ENCODE measurements at places on chromosomes 2 and 18.

DNA sequence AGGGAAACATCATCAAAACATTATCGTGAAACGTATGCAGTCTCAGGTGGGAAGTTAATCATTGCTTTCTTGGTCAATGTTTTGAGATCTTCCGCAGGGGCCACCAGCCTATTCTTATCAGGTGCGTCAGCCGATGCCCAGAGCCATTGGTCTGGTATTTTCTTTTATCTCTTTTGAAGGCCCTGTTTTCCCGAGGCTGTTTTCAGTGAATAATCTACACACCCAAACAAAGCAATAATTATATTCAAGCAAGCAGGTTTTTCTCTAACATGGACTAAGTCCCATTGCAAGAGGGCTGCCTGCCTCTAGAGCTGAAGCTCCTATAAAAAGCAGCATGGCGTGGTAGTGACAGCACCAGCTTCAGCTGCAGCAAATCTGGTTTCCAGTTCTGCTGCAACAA is 430.0 kb upstream of the ID2 start:
- no peak for DNase-seq

- peak; percentile 72 for DNase-seq
Measured at GRCh38 chr2:105744091-105744908, 412 bp upstream of the NCK2 start.

DNA sequence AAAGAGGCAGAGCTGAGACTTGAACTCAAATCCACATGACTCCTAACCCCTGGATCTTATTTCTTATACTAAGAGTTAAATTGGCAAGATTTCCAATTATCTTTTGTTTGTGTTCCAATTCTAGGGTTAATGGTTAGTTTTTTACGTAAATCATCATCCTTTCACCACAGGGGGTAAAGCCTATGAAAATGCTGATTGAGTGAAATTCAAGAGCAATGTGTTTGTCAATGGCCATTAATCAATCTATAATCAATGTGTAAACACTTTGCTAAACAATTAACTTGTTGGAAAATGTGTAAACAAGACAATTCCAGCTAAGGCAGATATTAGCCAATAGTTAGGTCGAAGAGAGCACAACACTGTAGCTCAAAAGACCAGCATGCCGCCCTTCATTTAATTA is 376.5 kb upstream of the ACVR2A start:
- DNase-seq: no peak

DNA sequence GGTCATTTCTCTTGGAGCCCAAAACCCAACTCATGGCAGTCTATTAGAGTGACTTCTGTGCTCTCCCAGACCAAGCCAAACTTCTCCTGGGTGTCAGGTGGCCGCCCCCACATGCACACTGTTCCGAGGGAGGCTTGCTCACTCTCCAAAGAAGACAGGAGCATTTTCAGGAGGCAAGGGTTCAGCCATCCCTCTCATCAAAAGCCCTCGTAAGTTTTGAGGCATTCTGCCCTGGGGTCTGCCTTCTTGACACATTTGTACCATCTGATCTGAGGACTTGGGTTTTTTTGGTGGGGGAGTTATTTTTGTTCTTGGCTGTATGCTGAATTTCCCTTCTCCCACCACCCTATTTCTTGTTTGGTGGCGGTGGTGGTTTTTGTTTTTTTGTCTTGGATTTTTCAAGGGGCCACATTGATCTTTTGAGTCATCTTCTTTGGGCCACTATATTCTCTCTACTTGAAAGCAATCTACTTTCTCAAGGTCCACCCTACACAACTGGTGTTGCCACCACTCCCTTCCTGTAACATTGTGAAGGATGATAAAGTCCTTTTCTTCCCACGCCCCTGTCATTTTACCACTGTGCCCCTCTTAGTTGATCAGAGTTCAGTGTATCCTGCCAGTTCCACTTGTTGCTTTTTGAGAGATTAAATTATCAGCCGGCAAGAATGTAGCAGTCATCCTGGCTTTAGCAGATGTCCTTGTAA is 255.8 kb downstream of the CYP26B1 start:
- DNase-seq: no peak

- no peak for DNase-seq
Measured at GRCh38 chr2:50838316-50838715, 193.6 kb downstream of the NRXN1 start.

GRCh38 chr2:73969356-73969755 is 15.4 kb upstream of the TET3 start:
- no peak for DNase-seq

GRCh38 chr2:128735296-128735960 is 416.8 kb upstream of the HS6ST1 start:
- no peak for DNase-seq

GRCh38 chr2:225140723-225141122 is 98.5 kb upstream of the DOCK10 start:
- DNase-seq: no peak

GRCh38 chr18:25365242-25365641 is 13.3 kb upstream of the ZNF521 start:
- DNase-seq: no peak

DNA sequence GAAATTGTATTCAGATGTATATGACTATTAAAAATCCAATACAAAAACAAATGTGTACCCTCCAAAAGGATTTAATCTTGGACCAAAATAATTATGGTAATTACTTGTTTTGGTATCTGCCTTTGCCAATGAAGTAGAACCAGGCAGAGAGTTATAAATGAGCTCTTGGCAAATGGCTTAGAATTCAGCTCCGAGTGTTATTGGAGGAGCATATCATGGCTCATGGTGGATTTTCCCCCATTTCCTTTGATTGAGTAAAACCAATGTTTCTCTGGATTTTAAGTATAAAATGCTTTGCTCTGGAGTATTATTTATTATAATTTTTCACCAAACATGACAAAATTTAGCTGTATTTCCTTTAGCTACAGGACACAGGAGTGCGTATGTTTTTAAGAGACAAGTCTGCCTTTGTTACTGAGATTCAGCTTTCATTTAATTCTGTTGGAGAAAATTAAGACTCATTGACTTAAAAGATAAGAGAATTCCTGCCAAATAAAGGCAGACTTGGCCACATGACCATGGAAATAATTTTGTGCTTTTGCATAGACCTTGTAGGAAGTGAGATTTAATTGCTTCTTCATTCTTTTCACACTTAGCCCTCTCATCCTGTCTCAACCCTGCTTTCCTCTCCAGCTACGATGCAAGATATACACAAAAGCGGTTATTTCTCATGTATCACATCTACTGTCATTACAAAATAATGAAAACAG is 281.0 kb upstream of the SOX11 start:
- no peak for DNase-seq

- no peak for DNase-seq
Measured at GRCh38 chr18:7743256-7743655, 176.1 kb downstream of the PTPRM start.

GRCh38 chr2:109201465-109202327 is 72.7 kb downstream of the SH3RF3 start:
- no peak for DNase-seq

DNA sequence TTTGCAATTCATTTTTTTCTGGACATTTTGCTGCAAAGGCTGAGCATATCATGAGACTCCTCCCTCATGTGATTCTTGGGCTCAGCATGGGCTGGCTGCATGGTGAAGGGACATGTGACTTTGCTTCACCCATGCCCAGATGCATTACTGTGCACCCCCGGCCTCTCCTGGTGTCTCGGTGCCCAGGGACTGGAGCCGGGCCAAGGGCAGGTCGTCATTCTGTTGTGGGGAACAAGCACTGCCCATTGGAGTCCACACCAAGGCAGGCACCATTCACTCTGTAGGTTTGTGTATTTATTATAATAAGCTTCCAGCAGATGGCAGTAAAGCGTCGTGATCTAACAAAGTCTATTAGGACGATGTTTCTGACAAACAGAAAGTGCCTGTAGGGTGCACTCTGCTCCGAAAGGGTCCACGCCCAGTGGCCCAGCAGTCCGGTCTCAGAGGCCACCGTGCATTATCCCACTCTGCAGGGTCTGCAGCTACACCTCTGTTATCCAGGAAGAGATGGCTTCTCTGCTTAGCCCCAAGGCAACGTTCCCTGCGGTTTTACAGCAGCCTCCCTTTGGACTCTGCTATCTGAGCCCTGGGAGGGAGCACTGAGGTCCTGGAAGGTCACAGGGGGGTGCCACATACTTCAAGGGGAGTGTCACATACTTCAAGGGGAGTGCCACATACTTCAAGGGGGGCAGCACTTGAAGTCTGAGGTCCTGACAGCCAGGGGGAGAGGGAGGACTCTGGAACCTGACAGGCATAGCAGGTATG is 219.6 kb downstream of the TSN start:
- DNase-seq: peak; percentile 75

DNA sequence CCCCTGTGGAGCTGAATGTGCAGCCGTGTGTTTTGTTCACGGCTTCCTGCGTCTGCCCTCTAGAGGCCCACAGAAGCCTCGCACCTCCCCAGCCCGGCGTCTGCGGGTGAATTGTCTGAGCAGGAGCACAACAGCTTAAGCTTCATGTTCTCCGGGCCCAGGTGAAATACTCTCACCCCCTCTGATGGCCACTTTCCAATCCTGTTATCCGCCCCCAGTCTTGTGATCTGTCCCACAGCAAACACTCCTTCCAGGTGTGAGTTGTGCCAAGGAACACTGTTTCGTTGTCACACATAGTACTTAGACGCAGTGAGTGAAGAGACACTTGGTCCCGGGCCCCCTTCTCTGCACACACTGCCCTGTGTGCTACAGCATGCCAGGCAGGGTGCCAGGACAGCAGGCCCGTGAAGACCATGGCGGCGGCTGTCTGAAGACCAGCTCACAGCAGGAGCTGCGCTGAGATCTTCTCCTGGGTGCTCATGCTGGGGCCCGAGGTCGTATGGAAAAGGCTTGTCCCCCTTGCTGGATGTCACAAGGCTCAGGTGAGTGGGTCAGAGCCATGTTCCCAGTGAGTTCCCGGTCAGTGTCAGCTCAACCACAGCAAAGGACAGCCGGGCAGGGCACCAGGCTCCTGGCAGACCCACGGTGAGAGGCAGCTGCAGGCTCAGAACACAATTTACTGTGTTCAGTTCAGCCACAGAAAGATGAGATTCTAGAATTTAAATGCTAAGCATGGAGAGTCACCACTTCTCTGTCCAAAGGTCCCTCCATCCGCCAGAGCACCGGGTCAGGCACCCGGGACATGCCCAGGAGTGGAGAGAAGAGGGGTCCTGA is 6.8 kb upstream of the PXDN start:
- DNase-seq: peak; percentile 41

- DNase-seq: no peak
Measured at GRCh38 chr2:165205865-165206264, 2.0 kb upstream of the SCN3A start.

- no peak for DNase-seq
Measured at GRCh38 chr18:23020555-23021294, 87.6 kb downstream of the RBBP8 start.

DNA sequence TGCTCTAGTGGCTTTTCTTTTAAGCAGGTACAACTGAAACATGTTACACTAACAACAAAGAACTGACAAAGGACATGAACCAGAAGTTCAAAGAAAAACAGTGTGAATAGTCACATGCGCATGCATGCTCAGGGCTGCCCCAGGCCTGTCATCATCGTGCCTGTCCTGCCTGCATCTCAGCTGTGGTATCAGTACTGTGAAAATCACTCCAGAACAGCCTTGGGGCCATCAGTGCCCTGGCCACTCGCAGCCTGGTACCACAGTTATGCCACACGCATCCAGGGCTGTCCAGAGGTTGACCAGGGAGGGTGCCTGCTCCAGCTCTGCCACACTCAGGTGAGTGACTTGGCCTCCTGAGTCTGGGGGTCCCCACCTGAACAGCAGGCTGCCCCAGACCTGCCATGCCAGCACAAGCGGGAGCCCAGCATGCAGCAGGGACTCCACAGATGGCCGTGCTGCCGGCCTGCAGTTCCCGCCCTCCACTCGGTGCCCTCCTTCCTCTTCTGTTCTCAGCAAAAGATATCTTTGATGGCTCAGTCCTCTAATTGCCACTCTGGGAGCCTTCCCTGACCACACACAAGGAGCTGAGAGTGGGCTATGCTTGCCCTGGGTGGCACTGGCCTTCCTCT is 12.3 kb downstream of the LIMS2 start:
- DNase-seq: no peak

DNA sequence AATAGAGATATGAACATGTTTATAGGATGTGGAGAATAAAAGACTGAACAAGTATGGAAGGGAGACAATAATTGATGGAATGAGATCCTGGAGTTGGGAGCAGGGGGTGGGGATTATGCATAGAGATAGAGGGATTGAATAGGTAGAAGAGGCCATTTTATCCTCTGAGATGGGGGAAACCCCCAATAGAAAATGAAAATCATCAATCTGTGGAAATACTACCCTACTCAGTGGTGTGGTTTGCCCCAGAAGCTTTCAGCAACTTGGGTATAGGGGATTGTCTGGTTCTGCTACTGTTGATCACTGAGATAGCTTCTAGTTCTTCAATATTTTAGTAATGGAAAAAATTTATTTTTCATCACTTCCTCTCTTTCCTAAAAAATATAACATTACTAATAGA is 41.1 kb upstream of the RMND5A start:
- no peak for DNase-seq

- DNase-seq: no peak
Measured at GRCh38 chr2:223196331-223196730, 144.3 kb downstream of the KCNE4 start.

DNA sequence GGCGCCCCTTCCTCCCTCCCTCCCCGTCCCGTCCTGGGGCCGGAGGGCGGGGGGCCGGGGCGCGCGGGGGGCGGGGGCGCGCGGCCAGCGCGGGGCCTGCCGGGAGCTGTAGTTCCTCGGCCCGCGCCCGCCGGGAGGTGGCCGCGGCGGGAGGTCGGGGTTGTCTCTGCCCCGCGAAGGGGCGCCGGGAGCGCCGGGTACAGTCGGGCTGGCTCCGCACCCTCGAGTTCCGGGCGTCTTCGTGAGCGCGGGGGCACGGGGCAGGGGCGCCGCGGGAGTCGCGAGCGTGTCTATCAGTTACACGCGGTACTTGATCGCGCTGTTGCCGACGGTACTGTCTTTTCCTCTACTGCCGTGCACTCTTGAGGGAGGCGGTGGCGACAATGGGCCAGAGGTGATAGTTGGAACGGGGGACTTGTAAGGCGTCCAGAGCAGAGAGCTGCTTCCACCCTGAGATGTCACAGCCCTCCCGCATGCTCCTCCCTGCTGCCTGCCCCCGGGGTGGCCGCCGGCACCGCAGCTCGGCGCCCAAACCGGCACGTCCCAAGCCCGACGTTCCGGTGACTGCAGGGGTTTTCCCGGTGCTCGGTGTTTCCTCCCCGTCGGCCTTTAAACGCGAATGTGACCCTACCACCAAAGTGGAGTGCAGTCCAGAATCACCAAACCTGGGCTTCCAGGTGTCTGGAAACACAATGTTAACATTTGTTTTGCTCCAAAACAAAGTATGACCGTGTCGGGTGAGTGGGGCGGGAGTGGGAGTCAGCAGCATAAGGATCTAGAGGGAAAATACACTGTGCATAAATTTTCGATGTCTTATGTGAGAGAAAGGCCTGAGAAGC is at the start of gene PRKD3:
Gene PRKD3 (minus strand): TSS at position 48 of the 839 bp plus-strand sequence. CDS start 8,309 bp downstream, outside the sequence.
- DNase-seq: peak; percentile 59
